ENCODE measurements at places on chromosomes 1 and 21.

- DNase-seq, result no peak
Observed at GRCh38 chr1:31701091-31701736, 2.6 kb downstream of the COL16A1 start.

DNA sequence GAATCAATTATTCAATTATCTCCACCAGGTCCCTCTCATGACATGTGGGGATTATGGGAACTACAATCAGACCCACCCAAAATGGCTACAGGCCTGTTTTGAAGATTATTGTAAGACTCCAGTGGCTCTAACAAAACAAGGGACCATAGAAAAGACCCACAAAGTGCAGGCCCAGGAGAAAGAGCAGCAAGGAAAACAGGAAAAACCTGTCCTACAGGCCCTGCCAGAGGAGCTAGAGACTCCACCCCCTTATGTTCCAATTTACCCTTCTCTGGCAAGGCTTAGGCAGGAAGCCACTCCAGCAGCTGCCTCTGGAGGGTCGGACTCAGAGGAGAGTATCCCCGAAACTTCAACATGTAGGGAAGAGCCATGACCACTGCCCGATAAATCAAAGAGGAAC, 96.5 kb downstream of the LIPI start:
- DNase-seq, result no peak

- DNase-seq, result no peak
Observed at GRCh38 chr1:226890331-226891108, 20.1 kb downstream of the PSEN2 start.

DNA sequence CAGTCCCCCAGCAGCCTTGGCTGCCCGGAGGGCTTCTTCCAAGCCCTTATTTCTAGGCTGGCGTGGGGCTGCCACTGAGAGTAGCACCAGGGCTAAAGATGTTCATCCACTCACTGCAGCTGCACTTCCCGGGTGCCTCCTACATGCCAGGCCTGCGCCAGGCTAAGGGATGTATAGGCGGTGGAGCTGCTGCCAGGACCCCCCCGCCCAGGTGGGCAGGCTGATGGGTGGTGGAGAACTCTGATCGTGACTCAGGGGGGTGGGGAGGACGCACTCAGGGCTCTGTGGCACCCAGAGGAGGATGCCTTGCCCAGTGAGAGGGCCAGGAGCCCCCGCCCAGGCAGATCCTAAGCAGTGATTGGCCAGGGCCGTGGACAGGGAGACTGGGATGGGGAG, 34.1 kb downstream of the CFAP74 start:
- DNase-seq, result no peak

DNA sequence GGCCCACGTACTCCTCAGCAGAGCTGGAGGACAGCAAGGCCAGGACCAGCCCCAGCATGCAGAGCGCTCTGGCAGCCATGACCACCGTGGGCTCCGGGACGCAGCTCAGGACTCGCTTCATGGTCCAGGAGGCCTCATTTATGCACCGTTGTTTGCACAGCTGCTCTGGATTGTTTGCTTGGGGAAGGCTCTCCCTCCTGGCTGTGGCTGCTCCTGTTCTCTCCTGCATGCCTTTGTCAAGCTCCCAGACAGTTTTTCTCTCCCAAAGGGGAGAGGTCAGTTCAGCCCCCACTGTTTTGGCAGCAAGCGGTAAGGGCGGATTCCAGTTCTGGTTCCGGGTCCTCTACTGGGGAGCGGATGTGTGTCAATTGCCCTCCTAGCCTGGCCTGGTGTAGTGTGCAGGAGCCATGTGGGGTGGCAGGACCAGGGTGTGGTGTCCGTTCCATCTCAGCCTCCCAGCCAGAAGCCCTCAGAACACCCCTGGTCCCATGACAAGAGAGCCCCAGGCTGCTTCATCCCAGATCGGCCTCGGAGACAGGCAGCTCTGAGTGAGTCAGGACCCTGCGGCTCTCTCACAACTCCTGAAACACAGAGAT, at the start of gene TFF3:
TFF3 (minus strand) TSS at position 114 of the 596 bp plus-strand sequence; CDS start at position 79, 35 bp downstream.
- DNase-seq, result no peak

- no peak for DNase-seq
Observed at GRCh38 chr1:93751377-93752250, 70.0 kb upstream of the BCAR3 start.

- no peak for DNase-seq
Observed at GRCh38 chr1:214002472-214002871, 14.7 kb downstream of the PROX1 start.

DNA sequence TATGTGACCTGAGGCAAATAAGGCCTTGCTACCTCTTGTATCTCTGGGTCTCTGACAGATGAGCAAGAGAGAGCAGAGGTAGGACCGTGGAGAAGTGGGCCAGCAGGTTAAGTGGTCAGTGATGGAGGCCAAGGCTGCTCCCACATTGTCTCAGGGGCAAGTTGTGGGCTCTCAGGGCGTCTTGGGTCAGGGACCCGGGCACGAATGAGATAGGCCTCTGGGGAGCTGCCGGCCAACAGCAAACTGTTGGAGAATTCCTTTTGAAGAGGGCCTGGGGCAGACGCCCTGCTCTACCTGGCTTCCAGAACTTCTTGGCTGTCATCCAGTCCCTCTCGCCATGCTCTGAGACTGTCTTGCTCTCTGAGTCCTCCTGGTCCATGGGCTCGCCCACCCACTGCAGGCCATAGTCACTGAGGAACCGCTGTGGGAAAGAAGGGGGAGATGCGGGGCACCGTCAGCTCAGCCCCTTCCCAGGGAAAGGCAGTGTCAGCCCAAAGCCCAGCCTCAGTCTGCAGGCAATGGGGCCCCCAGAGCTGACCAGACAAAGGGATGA, 12.4 kb downstream of the UBXN11 start:
- DNase-seq, result no peak

- no peak for DNase-seq
Observed at GRCh38 chr1:206662396-206663092, 22.2 kb upstream of the MAPKAPK2 start.

GRCh38 chr1:222465211-222466041, 82.5 kb downstream of the HHIPL2 start:
- DNase-seq, result peak; percentile 30

- DNase-seq, result no peak
Observed at GRCh38 chr21:46065914-46066551, 31.9 kb upstream of the COL6A2 start.

GRCh38 chr1:25129380-25129779, 102.9 kb downstream of the SYF2 start:
- no peak for DNase-seq

- no peak for DNase-seq
Observed at GRCh38 chr1:28517649-28517999, 11.8 kb downstream of the RCC1 start.

DNA sequence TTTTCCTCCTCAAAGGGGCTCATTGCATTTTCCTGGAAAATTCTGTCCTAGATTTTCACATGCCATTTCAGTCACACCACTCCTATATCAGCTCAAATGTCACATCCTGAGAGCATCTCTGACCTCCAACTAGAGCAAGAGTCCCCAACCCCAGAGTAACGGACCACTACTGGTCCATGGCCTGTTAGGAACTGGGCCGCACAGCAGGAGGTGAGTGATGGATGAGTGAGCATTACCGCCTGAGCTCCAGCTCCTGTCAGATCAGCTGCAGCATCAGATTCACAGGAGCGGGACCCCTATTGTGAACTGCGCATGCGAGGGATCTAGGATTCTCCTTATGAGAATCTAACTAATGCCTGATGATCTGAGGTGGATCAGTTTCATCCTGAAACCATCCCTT, 12.7 kb upstream of the RRP15 start:
- DNase-seq, result no peak

GRCh38 chr1:52590266-52590665, 11.9 kb upstream of the GPX7 start:
- DNase-seq, result no peak

DNA sequence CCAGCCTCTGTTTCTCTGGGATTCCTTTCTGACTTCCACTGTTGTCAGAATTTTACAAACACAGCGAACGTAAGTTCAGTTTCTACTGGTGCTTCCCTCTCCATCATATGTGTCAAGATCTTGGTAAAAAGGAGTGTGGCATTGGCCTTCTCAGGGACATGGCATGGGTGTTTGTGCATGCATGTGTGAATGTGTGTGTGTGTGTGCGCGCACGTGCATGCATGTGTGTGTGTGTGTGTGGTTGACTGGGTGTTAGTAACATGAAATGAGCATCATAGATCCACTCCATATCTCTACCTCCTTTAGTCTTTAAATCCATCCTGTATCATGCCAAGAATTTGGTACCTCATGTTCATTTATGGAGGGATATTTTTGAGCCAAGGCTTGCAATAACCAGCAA, 411.3 kb downstream of the NPHP4 start:
- no peak for DNase-seq

DNA sequence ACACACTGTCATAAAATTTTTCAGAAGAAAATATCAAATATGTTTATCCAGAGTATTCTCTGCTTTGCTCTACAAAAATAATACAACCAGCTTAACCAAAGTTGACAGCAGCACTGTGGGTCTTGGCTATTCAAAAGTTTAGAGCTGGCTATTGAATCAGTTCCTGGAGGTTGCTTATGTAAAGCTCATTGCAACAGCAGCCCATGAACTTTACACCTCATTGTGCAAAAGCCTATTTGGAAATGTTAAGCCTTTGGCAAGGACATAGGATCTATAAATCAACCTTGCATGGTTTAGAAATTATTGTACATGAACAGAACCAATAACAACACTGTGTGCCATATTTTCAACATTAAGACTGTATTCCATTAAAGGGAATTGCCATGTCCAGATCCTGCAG, 714.9 kb downstream of the ADGRL2 start:
- DNase-seq, result no peak

DNA sequence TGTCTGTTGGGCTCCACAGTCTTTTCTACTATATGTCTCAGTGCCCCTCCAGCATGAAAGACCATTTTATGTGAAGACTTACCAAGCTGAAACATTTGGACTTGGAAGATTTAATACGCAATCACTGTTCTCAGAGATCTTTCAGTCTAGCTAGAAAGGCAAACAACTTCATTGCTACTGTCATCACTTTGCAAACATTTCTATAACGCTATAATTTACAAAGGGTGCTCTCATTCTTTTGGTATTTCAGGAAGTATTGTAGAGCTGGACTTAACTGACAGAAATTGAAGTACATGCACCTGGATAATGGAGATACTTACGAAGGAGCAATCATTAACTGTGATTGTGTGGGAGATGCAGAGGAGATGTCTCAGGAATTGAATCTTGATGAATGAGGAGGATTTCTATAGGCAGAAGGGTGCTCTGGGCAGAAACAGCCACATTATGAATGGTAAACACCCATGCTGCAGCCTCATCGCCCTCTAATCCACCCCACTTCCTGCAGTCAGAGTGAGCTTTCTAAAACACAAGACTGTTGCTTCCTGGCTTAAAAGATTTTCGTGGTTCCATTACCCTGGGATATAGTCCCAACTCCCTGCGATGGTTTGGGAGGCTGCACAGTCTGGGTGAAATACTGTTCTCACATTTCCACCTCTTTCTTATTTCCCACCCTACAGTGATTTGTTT, 75.1 kb upstream of the GNG12 start:
- DNase-seq, result no peak

GRCh38 chr21:43366656-43367055, 60.3 kb downstream of the SIK1 start:
- DNase-seq, result no peak

DNA sequence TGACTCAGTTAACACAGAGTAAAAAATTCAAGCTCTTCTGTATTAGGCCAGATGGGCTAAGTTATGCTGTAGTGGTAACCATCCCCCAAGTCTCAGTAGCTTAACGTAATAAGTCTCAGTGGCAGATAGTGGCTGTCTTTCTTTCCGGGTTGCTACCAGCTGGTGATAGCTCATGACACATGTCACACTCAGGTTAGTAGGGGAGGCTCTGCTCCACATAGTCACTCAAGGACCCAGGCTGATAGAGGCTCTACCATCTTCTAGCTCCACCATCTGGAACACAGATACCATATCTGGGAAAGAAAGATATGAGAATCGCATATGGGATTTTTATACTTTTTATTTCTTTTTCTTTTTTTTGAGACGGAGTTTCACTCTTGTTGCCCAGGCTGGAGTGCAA, 16.2 kb upstream of the MEF2D start:
- DNase-seq, result no peak

Data from stimulated activated CD8-positive, alpha-beta memory T cell treated with anti-CD3 and anti-CD28 coated beads, Interleukin-4, amount 100 ng/mL, for 4 hours (primary cell).